Substantia nigra (tissue), 51 donors: ENCODE measurements at places on chromosomes 1 and 21.

- no peak for DNase-seq
Observed at GRCh38 chr1:27856561-27857343, 15.6 kb upstream of the THEMIS2 start.

GRCh38 chr21:14288922-14289321 lies 73.0 kb downstream of the RBM11 start:
- no peak for DNase-seq

- no peak for DNase-seq
Observed at GRCh38 chr1:55823541-55824250, 608.5 kb upstream of the USP24 start.

DNA sequence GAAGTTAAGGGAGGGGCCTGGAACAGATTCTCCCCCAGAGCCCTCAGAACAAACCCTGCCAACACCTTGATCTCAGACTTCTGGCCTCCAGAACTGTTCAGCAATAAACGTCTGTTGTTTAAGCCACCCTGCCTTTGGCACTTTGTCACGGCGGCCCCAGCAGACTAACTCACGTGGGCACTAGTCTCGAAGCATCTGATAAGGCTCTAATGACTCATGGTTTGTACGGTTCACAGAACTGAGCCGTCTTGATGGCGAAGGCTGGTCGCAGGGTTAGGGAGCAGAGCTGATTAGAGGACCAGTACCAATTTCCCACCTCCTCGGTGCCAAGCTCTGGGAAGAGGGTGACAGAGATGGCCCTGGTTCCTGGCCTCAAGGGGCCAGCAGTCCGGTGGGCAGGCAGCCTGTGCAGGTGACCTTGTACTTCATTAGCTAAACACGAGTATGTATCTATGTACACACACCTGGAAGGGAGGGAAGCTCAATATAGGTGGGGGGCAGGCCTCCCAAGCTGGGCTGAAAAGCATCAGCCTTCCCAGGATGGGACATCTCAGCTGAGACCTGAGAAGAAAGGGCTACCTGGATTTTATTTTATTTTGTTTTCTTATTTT lies 112.8 kb downstream of the MRPS6 start:
- no peak for DNase-seq
